ENCODE measurements at places on chromosomes 2 and 18. TPM values are rescaled to one million over a fixed set of nuclear protein-coding genes. Genes with fewer than 3 reads are reported as not detected.

Gene ANTXR1
- 89.9 TPM for total RNA-seq

DNA sequence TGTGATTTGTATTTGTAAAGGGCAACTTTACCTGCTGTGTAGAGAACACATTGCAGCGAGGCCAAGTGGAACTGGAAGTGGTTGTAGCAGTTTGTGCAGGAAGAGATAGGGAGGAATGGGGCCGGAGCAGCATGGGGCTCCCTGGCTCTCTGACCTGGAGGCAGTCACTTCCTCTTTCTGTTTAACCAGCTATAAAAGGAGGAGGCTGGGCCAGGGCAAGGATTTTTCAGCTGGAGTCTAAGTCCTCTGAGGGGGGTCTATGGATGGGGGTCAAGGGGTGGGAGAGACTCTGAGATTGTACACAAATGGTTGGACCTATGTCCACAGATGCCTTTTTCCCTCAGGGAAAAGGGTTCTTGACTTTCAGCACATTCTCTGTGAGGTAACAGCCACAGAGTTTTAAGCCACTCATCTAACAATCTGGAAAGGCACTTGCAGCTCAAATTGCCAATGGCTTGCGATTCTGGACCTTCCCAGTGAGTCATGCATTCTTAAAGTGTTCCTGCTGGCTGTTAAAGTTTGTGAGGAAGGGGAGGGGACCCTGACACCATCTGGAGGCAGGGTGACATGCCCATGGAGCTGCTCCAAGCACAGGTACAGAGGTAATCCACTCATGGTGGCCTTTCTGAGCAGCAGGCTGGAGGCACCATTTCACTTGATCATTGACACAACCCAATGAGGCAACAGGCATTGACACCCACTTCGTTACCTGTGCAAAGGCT, 347.0 kb downstream of the CYRIA start:
- DNase-seq: no peak

DNA sequence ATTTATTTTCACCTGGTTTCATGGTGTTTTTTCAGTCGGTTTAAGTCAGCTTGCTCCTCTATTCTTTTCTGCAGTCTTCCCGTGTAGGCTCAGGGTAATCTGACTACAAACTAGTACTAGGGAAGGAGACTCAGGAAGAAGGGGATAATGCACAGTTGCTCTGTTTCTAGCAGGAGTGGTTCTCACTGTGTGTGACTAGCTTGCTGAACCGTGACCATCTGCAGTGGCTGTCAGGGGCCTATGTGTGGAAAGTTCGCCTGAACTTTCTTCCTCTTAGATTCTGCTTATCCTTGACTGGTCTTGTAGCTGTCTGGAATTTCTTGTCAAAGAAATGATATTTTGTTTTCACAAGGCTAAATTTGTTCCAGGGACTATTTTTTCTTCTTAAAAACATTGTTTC, 46.3 kb upstream of the AQP4 start:
- DNase-seq: no peak

DNA sequence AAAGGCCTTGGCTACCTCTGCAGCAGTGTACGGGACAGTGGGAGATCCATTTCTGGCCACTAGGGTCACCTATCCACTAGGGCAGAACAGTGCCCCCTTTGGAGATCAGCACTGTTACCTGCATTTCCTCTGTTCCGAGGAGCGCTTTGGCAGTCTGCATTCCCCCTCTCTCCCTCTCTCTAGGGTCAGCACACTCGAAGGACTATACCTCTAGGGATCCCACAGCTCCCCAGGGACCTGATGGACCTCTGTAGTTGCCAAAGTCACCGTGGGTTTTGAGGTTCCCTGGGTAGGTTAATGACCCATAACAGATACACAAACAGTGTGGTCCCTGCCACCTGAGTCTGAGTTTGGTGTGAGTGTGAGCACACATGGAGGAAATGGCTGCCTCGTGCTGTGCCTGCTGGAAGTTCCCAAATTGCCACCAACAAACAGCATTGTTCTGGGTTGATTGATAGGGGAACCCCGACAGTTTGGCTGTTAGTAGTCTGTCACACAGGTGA, 99.8 kb upstream of the VWC2L start:
- DNase-seq: no peak

GRCh38 chr18:23487738-23488570, 15.4 kb upstream of the RMC1 start:
- DNase-seq: no peak

DNA sequence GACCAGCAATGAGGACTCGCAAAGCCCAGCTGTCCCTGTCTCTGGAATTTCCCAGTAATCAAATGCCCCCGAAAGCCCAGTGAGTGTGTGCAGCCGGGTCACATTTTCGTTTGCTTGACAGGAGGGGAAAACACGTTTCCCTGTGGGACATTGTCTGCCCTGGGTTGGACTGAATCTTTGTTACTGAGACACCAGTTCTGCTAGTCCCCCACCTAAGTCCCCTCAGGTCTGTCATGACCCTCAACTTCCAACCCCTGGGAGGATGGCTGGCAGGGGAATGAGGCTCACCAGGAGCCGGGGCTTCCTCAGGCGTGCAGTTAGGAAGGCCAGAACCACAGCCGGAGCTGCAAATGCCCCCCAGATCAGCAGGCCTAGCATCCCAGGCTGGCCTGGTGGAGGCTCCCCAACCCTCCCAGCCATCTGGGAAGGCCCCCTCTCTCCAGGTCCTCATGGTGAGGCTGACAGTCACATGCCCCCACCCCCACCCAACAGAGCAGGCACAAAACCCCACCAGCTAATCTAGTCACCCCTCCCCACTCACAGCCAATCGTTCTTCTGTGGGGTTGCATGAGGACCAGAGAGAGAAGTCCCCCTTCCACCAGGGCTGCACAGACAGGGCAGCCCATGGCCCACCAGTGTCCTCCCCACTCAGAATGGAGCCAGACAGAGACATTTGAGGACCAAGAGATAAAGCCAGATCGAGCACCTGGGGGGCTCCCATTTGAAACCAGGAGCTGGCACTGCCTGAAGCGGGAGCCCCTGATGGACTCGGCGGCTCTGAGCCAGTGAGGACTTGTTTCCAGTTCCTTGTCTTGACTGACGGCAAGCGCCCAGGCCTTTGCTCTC, 33.6 kb downstream of the CYP26B1 start:
- DNase-seq: no peak

Gene PLA2R1
- 31.6 TPM for total RNA-seq

DNA sequence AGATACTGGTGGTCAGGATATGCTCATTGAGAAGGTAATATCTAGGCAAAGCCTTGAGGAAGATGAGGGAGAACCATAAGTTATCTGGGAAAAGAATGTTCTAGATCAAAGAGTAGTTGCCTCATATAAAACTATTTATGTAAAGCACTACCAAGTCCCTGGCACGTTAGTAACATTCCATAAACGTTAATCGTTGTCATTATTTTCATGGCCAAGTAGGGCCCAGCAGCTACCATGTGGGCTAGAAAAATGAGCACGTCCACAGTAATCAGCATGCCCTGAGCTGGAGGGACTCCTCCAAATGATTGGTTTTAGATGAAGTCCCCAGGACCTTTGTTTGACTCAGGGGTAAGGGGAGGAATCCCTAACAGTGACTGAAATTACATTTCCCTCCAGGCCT, 32.7 kb upstream of the AFTPH start:
- no peak for DNase-seq

- no peak for DNase-seq
Observed at GRCh38 chr2:35997488-35997887, 358.1 kb upstream of the CRIM1 start.

GRCh38 chr2:44579115-44579836, 217.5 kb downstream of the CAMKMT start:
- DNase-seq: no peak

- DNase-seq: no peak
Observed at GRCh38 chr2:134218930-134219658, 34.8 kb upstream of the MGAT5 start.

DNA sequence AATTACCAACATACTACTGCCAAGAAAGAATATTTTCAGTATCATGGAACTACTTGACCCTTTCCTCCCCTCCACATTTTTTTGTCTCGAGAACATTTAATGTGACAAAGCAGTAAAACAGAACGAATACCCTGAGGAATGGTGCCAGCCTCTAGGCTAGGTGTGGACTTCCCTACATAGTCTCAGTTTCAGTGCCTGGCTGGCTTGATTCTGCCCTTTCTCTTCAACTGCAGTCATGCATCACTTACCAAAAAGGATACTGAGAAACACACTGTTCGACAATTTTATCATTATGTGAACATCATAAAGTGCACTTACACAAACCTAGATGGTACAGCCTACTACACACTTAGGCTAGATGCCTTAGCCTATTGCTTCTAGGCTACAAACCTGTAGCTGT, 305.3 kb upstream of the HNRNPA3 start:
- no peak for DNase-seq

- no peak for DNase-seq
Observed at GRCh38 chr2:5988120-5988519, 295.9 kb downstream of the SOX11 start.

Gene RAPH1
- 115 TPM for total RNA-seq

Gene C1QL2
- total RNA-seq: not detected
